ENCODE measurements at places on chromosomes 6 and 20.

DNA sequence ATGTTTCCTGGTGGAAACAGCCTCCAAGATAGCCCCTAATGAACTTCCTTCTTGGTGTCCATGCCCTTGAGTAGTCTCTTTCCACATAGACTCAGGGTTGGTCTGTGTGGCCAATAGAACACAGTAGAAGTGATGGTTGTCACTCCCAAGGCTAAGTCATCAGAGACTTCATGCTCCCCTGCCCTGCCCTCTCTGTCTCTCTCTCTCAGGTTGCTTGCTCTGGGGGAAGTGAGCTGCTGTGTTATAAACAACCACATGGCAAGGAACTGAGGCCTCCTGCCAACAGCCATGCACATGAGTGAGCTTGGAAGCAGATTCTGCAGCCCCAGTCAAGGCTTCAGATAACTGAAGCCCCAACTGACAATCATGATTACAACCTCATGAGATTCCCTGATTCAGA is 85.3 kb upstream of the SLC22A16 start:
- no peak for DNase-seq

GRCh38 chr6:148242180-148242579 is 100.5 kb upstream of the SASH1 start:
- no peak for DNase-seq

GRCh38 chr6:113004470-113005270 is 657.5 kb downstream of the RFPL4B start:
- DNase-seq: no peak

DNA sequence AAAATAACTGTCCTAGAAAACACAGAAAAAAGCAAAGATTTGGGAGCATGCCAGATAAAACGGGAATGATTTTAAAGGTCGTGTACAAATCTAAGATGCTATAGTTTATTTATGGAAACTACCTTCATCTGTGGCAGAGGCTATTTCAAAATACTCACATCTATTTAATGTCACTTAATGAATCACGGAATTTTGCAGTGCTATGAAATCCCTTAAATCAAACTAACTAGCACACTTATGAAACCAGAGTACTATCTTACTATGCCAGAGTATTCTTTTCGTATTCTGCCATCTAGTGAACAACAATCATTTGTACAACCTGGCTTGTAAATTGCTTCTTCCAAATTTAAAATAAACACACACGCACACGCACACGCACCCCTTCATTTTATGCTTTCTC is 77.9 kb upstream of the BMP5 start:
- DNase-seq: no peak

DNA sequence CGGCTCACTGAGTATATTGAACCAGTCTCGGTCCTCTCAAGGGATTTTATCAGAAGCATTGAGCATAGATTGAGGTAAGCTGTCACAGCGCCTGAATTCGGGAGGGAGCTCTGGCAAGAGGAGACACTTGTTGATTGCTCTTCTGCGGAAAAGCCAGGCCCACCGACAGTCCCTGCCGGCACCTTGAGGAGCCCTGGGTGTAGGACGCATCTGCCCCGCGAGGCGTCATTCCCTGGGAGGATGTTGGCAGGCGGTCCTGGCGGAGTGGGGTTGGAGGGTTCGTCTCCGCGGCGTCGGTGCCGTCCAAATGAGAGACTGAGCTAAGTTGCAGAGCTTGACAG is 843 bp downstream of the FBXO9 start:
- DNase-seq: peak; percentile 69
